NCI-H1417 (cell line): ENCODE measurements at places on chromosomes 2 and 18.

DNA sequence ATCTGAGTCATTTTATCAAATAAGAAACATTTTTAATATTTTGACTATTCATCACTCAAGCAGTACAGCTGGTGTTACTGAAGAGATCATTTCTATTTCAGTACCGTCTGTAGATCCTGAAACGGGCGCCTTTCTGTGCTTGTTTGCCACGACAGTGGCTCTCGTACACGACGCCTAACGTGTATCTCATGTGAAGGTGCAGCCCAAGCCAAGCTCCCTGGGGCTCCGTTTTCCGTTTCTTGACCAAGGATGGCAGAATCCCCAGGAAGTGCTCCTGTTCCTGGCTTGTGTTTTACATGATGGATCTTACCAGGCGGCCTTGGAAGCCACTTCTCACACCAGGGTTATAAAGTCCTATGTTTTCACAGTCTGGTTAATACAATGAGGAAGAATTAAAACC, 320.6 kb downstream of the GBX2 start:
- no peak for DNase-seq

GRCh38 chr2:201242571-201243277, 17.6 kb upstream of the CASP8 start:
- DNase-seq: no peak

GRCh38 chr18:76505614-76506013, 10.6 kb upstream of the ZNF516 start:
- no peak for DNase-seq

- no peak for DNase-seq
These were observed 9.0 kb downstream of the EIF5B start for GRCh38 chr2:99346218-99346617.

DNA sequence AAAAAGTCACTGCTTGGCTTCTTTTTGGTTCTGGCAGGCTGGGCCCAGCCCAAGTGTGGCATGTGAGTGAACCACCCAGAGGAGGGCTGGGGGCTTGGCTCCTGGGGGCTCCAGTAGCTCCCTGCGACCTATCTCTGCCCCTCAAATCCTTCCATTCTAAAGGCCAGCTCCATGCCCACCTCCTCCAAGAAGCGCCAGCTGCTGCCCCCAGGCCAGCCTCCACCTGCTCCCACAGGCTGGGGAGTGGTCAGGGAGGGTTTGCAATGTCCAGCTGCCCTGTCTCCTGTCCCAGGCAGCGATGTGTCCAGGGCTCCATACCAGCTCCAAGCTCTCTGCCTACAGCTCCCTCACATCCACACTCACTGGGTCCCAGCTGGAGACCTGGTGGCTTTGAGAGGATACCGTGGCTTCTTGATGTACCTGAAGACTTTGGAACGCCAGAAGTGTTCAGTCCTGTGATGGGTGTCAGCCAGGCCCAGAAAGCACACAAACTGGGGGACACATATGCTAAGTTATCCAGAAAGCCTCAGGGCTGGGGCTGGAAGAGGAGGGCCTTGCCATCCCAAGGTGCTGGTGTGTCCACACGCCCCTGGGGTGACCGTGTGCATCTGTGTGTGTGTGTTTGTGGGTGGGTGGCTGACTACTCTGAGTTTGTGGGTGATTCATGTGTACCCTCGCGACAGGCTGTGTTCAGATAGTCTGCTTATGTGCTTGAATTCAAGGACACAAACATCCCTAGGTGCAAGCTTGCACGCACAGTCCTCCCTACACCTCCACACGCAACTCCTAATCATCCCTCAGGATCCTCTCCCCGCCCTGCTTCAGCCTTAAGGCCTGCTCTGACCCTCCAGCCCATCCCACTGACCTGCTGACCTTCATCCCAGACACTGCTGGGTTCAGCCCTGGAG, 33.4 kb downstream of the ZFP36L2 start:
- no peak for DNase-seq

- peak; percentile 11 for DNase-seq
These were observed 47.0 kb downstream of the IWS1 start for GRCh38 chr2:127479219-127479825.

DNA sequence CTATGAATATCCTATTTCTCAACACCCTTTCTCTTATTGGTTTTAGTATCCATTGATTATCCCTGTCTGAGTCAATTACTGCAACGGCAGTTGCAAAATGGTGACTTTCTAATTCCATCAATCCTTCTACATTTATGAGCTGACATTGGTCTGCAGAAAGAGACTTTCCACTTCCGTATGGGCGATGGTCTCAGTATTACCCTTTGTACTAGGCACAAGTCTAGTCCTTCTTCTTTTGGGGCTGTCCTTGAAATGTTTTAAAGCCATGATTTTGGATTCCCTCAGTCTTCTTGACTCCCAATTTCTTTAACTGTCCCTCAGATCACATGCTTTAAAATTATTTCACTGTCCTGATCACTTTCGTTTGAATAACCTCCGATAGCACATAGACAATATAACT, 32.7 kb upstream of the SOCS6 start:
- no peak for DNase-seq

DNA sequence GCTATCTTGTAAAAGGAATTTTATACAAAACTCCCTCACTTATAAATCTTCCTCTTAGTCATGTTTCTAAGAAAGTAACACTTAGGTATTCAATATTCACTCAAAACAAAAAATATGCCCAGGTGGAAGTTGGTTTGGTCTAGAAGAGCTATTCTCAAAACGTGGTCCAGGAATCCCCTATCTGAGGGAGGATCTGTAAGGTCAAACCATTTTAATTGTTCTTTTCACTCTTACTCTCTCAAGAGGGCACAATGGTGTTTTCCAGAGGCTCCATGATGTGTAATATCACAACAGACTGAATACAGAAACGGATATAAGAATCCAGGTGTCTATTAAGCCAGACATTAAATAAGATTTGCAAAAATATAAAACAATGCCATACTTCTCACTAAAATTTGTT, 9.9 kb downstream of the MOB1A start:
- DNase-seq: no peak

DNA sequence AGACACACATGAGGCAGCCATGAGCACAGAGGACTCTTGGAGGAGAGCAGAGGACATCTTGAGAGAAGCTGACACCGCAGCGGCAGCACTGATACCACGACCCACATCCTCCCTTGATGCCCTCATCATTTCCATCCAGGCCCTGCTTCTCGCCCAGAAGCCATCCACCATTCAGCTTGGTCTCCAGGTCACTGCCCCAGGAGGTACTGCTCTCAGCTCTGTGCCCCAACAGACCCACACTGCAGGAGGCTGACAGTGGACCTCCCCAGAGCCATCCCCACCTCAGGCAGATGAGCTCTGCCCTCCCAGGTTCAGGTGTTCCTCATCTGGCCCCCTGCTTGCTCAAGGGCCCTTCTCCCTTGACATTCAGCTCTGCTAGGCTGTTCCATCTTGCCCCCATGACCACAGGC, 74.9 kb downstream of the ACKR3 start:
- DNase-seq: no peak

- peak; percentile 59 for DNase-seq
These were observed 302.7 kb upstream of the TNP1 start for GRCh38 chr2:217162533-217162932.

DNA sequence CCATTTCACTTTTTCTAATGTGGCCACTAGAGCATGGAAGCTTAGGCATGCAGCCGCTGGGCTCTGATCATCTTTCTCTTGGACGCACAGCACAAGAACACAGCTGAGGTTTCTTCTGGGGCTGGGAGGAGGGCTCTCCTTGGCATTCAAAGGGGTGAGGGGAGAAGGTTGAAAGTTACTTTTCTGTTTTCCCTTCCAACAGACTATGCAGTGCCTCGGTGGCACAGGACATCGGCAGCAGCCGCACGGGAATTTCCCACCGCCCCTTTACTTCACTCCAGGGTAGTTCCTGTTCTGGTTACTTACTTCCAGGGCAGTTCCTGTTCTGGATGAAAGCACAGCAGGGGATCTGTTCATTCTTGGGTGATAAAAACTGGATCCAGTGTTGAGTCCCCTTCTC, 18.9 kb upstream of the MAL start:
- DNase-seq: no peak

- DNase-seq: no peak
These were observed 62.1 kb upstream of the NPAS2 start for GRCh38 chr2:100757621-100758394.

GRCh38 chr2:11752906-11753305, 6.5 kb downstream of the LPIN1 start:
- DNase-seq: no peak

- DNase-seq: no peak
These were observed 155.5 kb downstream of the CNTNAP5 start for GRCh38 chr2:124180635-124181034.

DNA sequence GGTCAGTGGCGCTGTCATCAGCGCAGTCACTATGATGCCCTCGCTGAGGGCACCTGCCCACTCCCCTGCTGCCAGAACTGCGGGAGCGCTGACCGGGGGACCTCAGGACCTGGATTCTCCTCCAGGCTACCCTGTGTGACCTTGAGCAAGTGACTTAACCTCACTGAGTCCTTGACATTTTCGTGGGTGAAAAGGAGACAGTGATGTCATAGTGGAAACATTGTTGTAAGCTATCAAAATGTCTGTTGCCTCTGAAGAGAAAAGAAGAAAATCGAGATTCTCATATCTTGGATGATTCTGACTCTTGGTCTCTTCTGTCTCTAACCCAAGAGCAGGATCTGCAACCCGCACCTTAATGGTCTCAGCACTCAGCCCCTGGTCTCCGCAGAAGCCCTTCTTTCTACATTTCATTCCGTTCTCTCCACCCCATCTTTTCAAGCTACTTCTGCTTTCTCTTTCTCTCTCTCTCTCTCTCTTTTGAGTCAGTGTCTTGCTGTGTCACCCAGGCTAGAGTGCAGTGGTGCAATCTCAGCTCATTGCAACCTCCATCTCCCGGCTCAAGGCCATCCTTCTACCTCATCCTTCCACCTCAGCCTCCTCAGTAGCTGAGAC, 978 bp upstream of the TUBA4A start:
- DNase-seq: no peak

- no peak for DNase-seq
These were observed 54.5 kb upstream of the IKZF2 start for GRCh38 chr2:213205944-213206343.

DNA sequence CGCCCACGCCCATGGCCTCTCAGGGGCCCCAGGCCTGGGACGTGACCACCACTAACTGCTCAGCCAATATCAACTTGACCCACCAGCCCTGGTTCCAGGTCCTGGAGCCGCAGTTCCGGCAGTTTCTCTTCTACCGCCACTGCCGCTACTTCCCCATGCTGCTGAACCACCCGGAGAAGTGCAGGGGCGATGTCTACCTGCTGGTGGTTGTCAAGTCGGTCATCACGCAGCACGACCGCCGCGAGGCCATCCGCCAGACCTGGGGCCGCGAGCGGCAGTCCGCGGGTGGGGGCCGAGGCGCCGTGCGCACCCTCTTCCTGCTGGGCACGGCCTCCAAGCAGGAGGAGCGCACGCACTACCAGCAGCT, 2.4 kb downstream of the B3GNT7 start:
- DNase-seq: no peak

DNA sequence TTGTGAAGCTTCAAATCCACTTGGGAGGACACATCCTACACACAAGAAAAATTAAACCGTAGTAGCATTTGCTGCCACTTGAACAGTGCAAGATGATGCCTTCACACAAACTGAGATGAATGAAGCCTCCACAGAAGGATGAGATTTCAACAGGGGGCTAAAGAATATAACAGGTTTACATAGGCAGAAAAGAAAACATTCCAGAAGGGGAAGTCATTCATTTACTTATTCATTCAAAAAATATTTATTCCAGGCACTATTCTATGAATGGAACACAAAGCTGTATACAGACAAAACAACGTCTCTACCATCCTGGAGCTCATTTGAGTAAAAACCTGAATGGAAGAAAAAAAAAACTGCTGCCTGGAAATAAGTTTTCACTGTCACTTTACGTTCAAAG, 170.5 kb downstream of the CDH20 start:
- DNase-seq: no peak

DNA sequence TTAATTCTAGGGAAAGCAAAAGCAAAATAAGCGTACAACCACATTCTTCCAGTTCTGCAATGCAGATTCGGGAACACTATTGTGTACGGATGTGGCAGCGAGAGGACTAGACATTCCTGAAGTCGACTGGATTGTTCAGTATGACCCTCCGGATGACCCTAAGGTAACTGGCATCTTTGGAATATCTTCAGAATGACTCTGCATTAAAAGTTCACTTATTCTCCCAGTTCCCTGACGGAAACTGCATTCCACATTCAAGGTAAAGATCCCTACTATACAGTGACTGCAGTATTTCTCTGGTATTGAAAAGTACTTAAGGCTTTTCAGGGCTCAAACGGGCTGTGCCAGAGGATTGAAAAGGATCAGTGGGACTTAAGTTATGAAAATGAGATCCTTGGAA, 10.9 kb downstream of the DDX18 start:
- no peak for DNase-seq

DNA sequence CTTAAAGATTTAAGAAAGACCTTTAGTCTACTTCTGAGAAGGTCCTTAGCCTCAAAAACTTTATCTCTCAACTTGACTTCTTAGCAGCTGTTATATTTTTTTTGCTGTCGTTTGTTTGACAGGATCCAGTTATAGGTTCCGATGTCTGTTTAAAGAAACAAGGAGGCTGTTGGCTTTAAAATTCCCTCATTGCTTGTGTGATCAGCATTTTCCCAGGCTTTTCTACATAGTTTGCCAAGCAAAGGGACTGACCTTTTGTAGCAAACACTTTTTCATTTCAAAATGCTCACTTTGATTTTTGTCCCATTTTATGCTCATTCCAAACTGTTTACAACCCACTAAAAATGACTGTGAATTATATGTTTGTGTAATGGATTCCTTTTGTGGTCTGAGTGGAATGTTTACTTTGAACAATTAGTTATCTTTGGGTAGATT, 394.9 kb downstream of the ARHGAP15 start:
- no peak for DNase-seq

GRCh38 chr2:37617119-37617892, 54.1 kb downstream of the CDC42EP3 start:
- DNase-seq: no peak
